ENCODE measurements at places on chromosomes 1 and 21.

GRCh38 chr1:5722635-5723164 is 269.5 kb downstream of the NPHP4 start:
- no peak for DNase-seq

GRCh38 chr1:176847052-176847451 is 317.5 kb downstream of the ASTN1 start:
- DNase-seq = no peak

GRCh38 chr1:110084227-110085078 is 14.0 kb upstream of the ALX3 start:
- DNase-seq = no peak

- no peak for DNase-seq
These were observed 51.7 kb downstream of the SNRPE start for GRCh38 chr1:203913073-203913521.

GRCh38 chr1:26302733-26303405 is 3.6 kb downstream of the UBXN11 start:
- no peak for DNase-seq

- DNase-seq = no peak
These were observed 118.1 kb downstream of the RUNX1 start for GRCh38 chr21:34930971-34931370.

GRCh38 chr21:17467392-17467791 is 45.5 kb upstream of the CXADR start:
- DNase-seq = no peak

DNA sequence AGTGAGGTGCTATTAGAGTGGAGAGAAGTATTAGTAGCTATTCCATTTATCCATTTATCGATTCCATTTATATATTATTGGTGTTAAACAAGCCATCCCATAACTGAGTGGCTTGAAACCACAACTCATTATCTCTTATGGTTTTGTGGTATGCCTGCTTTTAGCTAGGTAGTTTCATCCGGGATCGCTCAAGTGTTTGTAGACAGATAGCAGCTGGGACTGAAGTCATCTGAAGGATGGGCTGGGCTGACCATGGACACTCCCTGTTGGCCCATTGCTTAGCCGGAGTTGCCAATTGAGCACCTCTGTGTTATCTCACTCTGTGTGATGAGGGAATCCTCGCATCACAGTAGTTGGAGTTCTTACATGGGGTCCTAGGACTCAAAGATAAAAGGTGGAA is 622.5 kb downstream of the PLA2G4A start:
- DNase-seq = no peak

DNA sequence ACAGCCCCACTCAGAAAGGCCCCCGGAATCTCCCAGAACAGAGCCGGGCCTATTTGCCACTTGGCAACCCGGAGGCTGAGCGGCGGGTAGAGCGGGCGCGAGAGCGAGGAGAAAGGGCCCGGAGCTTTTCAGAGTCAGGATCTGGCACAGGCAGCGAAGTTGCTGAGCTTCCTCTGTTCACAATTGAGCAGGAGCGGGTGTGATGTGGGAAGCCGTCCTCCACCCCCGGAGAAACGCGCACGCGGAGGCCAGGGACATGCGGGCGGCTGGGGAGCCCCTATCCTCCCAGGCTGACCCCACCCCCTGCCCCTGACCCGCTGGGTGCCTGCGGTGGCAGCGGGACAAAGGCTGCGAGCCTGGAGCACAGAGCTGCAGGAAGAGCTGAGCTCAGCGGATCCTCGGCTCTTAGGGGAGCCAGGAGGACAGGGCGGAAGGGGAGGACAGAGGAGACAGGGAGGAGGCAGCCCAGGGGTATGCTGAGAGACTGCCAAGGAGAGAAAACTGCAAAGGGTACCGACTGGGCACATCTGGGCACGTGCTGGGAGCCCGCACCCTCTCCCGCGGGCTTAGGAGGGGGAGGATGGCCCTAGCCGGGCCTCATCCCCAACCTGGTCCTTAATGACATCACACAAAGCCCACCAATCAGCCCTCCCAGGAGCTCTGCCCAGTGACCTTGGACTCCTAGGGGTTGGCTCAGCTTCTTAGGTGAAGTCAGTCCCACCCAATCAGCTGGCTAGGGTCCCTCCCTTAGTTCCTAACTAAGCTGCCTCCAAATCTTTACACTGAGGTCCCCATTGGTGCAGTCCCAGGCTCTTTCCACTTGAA is 9.3 kb downstream of the KIF21B start:
- no peak for DNase-seq

- peak; percentile 50 for DNase-seq
These were observed at the start of gene SAMD11 for GRCh38 chr1:923131-923990. Gene SAMD11, plus strand, starts transcription at chr1:923923. Its CDS starts 509 bp downstream, at chr1:924432.

DNA sequence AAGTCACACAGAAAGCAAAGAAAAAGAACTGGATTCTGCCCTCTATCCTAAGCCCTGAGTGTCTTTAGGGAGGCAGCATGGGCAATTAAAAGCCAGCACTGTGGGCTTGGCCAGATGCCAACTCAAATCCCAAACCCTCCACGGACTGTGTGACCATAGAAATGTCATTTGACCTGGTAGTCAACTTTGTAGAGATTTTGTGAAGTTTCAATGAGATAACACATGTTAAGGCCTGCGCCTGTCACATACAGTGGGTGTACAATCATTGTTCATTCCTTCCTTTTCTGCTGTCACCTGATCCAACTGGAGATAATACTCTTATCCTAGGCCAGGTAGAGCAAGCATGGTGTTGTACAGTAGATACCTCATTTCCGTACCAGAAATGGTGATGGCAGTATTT is 54.2 kb downstream of the TMEM53 start:
- DNase-seq = no peak

DNA sequence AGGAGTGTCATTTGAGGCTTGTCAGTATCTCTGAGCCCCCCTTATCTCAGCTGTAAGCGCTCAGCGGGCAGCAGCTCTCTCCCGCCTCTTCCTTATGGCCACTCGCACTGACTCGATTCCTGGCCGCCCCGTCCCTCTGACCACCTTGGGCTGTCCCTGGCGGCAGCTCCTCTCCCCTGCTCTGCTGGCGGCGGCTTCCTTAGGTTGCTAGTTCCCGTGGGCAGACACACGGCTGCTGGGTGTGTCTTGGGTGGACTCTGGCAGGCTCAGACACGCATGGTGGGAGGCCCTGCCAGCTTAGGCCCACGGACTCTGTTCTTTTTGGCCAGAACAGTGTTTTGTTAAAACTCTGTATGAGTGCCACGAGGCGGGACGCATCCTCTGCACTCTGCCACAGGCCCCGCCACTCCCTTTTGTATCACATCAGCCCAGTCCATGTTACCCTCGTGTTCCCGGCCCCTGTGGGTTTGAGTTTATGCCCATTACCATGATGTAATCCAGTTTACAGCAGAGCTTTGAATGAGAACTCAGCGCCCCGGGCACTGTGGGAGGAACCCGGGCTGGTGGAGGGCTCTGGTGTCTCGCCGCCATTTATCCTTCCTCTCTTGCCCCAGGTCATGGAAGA is 45.9 kb downstream of the COQ8A start:
- DNase-seq = no peak

GRCh38 chr1:227788271-227789083 is 27.0 kb upstream of the PRSS38 start:
- DNase-seq = no peak

DNA sequence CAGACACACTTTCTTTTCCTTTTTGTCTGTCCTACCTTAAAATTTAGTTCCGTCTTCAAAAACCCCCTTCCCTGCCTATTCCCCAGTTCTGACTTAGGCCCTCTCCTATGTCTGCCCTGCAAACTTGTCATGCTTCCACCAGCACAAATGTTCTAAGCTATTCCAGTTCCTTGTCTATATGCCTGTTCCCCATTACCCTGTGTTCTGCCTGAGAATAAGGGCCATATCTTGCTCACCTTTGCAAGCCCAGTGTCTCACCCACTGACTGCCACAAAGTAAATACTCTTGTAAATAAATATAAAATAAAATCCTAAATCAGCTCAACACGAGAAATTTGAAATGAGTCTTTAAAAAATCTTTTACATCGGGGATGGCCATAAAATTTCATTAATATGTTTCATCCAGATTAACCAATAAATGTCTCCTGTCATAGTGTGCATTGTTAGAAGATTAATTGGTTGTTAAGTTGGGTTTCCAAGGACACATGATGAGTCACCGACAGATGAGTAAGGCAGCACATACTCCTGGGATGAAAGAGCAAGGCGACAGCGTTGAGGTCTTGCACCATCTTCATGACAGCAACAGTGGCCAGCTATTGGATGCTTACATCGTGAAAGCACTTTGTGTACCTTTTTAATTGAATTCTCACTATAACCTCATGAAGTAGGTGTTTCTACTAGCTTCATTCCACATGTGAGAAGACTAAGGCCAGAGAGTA is 92.6 kb upstream of the NGF start:
- DNase-seq = no peak

GRCh38 chr1:12587981-12588640 is 29.9 kb downstream of the DHRS3 start:
- no peak for DNase-seq

- no peak for DNase-seq
These were observed 55.9 kb upstream of the PAX7 start for GRCh38 chr1:18574754-18575153.

All from activated T-helper 1 cell treated with Interleukin-2 at 50 U/mL for 16 hours (primary cell).